Stimulated activated CD4-positive, alpha-beta T cell treated with anti-CD3 and anti-CD28 coated beads, Interleukin-1b, Interleukin-23, amount 100 ng/mL, for 24 hours (primary cell): ENCODE measurements at places on chromosomes 4 and X.

DNA sequence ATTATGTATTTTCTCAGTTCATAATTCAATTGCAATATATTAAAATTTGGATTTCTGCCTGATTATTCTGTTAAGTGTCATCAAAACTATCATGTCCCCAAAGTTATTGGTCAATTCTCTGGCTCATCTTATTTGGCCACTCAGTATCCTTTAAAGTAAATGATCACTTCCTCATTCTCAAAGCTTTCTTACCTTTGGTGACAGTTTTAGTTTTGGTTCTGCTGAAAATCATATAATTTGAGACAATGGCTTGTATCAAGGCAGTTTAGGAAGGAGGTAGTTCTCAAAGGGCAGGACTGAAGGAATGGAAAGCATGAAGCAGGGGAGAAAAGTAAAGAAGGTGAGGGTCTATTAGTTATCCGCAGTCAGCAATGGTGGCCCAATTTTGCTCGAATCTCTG is 1832.1 kb downstream of the ARAP2 start:
- no peak for DNase-seq

DNA sequence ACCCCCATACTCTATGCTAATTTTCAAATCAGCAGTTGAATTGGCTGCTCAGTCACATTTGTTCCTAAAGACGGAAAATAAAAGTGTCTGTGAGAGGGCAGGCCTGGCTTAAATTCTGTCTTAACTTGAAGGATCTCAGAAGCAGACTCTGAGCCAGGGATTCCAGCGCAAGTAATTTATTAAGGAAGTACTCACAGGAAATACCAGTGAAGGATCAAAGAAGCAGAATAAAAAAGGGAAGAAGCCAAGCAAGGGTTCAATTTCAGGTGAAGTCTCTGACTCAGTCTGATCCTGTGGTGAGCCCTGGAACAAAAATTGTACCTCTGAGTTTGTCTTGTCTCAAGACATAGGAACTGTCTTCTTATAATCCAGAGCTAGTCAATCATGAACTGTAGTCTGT is 52.2 kb downstream of the IL1RAPL1 start:
- DNase-seq = no peak

DNA sequence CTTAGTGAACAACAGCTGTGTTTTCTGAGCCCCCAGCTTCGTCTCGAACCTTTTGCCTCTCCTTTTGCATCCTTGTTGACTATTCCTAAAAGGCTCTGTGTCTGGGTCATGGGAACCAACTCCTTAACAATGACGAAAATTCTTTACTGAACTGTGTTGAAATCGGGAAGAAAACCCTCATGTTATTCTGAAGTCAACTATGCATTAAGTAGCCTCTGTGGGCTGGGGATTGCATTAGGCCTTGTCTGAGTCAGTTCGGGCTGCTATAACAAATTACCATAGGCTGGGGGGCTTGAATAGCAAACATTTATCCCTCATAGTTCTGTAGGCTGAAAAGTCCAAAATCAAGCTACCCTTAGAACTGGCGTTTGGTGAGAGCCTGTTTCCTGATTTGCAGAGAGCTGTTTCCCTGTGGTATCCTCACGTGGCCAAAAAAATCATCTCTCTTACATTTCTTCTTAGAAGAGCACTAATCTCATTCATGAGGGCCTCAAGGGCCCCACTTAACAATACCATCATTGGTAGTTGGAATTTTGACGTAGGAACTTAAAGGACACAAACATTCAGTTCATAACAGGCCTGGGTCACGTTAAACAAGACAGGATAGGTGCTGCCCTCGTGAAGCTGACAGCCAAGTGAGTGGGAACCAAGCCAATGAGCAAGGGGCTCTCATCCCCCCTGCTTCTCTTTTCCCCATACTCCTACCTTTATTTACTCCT is 75.9 kb downstream of the CLNK start:
- no peak for DNase-seq

DNA sequence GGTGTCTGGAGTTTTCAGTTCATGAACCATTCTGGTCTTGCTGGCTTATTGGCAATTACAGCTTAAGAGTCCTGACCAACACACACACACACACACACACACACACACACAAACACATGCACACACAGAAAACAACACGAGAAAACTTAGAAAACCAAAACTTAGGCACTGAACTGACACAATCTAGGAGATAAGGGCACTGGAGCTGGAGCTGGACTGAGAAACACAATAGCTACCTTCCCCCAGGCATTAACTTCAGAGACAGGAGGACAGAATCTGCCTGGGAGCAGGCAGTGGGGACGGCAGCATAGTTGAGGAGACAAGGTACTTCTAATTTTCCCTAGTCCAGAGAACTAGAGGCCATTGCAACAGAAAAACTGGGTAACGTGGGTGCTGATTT is 62.3 kb downstream of the LNX1 start:
- DNase-seq = no peak

DNA sequence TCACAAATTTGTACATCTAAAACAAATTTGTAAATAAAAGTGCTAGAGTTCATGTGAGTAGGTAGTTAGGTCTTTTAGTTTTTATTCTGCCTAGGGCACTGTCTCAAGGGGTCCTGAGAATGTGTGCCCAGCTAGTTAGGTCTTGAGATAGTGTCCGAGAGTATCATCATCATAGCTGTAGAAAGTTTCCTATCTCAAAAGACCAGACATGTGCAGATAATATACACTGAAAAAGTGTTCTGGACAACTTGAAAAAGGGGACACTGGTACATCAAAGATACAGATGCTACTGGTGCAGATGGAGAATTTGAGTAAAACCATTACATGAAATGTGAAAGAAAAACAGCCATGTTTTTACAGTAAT is 1.8 kb upstream of the ZCCHC4 start:
- DNase-seq = no peak

DNA sequence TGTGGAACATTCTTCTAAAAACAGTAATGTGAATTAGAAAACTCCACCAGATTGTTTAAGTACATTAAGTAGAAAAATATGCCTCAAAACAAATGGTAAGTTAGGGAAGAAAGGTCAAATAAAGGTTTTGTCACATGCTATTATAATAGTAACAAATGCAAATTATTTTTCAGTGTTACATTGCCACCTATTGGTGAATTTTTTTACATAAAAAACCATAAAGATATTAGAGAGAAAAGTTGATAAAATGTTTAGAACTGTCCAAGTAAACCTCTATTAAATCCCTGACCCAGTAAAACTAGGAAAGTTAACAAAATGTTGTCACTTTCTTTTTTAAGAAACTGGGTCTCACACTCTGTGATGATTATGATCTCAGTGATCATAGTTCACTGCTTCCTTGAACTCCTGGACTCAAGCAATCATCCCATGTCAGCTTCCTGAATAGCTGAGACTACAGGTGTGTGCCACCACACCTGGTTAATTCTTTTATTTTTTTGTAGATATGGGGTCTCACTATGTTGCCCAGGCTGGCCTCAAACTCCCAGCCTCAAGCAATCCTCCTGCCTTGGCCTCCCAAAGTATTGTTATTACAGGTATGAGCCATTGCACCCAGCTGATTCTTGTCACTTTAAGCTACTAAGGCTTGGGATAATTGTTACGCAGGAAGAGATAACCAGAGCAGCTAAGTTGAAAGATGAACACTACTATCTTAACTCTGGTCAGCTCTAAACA is 157.6 kb downstream of the ATRX start:
- no peak for DNase-seq

DNA sequence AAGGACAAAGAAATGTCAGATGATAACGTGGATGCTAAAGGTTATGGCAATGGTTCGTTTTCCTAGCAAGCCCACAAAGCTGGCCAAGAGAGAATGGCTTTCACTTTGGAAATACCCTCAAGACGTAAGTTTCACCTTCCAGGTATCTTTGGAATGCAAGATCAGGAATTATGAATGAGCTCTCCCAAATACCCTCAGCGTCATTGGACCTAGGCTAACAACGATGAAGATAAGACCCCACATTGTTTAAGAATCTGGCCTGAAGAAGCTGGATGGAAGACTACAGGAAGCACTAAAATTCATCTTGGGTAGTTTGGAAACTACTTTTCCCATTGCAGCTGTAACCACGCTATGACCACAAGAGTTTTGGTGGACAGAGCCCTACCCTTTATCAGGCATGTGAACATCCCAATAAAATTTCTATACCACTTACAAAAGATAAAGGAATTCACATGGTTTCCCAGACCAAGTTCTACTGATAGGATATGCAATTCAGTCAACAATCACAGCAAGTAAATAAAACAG is 111.9 kb downstream of the KDR start:
- DNase-seq = no peak
